HL-60 (cell line): ENCODE measurements at places on chromosomes 16 and 17.
A peak's percentile ranks its signal among the peaks of the same experiment; 100 is the strongest.

DNA sequence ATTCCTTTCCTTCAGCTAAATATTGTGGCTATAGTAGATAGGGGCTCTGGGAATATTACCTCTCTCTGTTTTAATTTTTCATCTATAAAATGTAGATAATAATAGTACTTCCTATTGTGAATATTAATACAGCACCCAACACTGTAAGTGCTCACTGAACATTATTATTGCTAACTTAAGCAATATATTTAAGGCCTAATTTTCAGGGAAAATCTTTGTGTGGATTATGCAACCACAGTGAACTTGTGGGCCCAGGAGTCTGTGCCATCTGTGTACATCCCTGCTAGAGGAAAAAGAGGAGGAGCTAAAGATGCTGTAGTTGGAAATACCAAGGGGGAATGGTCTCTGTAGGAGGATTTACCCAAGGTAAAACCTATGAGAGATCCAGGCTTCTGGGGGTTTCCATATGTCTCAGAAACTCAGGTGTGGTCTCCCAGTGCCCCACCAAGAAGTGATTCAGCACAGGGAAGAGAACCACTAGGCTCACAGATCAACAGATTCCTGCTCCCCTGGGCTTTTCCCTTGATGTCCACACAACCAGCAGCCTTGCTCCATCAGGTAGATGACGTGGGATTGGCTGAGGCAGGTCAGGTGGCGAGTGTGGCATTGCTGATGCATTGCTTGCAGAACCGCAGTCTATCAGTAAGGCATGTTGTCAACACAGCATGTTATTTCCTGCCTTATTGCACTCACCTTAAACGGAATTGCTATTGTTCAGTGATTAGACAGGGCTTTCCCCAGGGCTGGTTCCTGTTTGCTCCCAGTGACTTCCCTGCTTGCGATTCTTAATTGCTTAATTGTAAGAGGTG lies 1.6 kb upstream of the N4BP1 start:
- DNase-seq = peak; percentile 83

DNA sequence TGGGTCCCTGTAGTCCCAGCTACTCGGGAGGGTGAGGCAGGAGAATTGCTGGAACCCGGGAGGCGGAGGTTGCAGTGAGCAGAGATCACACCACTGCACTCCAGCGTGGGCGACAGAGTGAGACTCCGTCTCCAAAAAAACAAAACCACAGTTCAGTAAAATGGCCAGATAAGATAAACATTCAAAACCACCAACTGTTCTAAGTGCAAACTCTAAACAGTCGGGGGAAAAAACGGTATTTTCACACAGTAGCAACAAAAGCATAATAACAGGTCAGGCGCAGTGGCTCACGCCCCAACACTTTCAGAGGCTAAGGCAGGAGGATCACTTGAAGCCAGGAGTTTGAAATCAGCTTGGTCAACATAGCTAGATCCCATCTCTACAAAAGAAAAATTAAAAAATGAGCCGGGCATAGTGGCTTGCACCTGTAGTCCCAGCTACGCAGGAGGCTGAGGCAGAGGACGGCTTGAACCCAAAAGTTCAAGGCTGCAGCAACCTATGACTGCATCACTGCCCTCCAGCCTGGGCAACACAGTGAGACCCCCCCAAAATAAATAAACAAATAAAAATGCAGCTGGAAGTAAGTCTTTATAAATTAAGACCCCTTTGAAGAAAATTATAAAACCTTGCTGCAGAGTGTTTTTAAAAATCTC lies 10.8 kb upstream of the HASPIN start:
- no peak for DNase-seq

DNA sequence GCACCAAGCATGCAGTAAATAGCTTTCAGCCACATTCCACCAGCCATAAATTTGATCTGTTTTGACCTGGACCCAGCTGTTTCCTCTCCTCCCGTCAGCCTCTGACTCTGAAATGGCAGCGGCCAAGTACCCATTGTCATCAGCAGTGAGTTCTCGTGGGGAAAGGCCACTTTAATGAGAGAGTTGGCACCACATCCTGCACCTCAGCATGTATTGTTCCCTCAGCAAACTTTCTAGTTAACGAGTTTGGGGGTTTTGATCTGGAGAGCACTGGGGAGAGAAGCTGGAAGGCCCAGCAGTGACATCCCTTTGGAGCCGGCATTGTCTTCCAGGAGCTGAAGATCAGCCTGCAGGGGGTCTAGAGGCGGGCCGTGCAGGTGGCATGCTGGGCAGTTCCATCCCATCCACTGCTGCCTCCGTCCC lies 84.9 kb downstream of the RPA1 start:
- DNase-seq = no peak

- DNase-seq = peak; percentile 58
These were observed 4.1 kb upstream of the CDH15 start for GRCh38 chr16:89167425-89167941.
